Hepatocyte (in vitro differentiated cells): ENCODE measurements at places on chromosomes 1 and 21. TPM values are rescaled to one million over a fixed set of nuclear protein-coding genes. Genes with fewer than 3 reads are reported as not detected.

DNA sequence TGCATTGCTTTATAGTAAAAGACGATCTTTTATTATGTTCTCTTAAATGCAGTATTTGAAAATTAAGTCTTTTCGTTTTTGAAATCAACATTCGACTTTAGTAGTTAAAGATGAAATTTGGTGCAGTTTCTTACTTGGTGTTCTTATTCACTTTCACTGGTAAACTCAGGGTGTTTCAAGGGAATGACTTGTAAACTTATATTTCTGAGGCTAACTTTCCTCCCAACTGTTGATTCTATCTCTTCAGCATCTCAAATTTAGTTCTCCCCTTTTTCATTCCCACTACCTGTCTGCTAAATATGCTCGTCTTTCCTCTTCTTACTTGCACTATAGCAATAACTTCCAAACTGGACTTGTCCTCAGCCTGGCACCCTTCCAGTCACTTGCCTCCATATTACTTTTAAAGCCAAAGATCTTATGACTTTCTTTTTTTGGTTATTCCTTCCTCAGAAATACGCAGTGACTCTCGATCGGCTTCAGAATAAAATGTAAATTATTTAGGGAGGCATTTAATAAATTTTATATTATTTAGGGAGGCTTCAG lies 988 bp downstream of the SLC35A3 start:
- DNase-seq: no peak

DNA sequence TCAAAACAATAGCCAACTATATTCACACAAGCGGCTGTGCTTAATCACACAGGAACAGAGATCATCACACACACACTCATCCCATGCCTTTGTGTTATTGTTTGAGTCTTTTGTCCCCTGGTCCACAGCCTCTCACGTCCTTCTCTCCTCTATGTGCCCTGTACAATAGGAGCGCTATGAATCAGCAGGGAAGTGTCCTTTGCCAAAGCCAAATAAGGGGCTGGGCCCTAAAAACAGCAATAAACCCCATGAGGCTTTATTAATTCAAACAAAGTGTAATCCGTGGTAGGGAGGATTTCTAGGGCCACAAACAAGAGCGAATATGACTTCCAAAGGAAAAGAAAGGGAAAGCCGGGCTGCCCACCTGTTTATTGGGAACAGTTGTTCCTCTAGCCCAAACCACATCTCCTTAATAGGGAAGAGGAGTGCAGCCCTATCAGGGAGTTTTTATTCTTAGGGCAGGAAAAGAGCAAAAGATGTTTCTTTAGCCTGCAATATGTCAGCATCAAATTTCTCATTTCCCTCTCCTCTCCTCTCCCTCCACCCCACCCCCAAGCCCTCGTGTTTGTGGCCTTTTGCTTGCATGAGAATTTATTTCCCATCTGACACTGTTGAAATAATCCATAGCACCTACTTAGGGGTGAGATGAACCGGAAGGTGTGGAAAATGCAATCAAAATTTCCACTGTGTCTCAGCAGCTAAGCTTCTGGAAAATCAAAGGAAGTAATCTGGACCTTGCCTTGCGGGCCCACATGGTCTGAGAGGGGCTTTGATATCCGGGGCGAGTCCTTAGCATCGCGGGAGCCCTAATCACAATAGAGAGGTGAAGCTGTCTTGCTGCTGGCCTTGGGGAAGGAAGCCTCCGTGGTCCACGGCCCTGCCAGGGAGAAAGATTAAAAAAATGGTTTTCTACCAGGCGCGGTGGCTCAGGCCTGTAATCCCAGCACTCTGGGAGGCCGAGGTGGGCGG lies 45.3 kb upstream of the ITPKB start:
- no peak for DNase-seq

- DNase-seq: no peak
These were observed 83.1 kb upstream of the CHRM3 start for GRCh38 chr1:239303289-239303688.

GRCh38 chr1:50419192-50419906 lies 3.9 kb downstream of the DMRTA2 start:
- DNase-seq: no peak

DNA sequence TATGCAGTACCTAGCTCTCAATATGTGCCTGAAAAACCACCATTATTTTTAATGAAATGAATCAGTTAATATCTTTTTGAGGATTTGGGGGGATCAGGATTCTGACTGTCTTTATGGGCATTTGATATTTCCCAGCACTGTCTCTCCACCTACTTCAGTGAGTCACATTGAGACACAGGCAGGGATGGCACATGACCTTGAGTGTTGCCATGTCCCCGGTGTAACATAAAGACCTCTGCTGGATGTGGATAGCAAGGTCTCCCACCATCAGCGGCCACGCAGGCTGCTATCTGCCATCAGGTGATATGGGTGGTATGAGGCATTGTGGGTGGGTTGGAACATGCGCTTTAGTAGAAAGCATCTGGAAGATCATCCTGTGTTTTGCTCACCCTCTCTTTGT lies 103.2 kb downstream of the RGL1 start:
- DNase-seq: no peak

GRCh38 chr1:211616231-211616964 lies 37.4 kb upstream of the SLC30A1 start:
- no peak for DNase-seq

KPRP gene
- not detected in 2 replicates for polyA plus RNA-seq

RGS16 gene
- 7.6 and 18.1 TPM in 2 replicates for polyA plus RNA-seq

MRTO4 gene
- polyA plus RNA-seq: 24.9 and 28.7 TPM in 2 replicates

CDK18 gene
- polyA plus RNA-seq: 16.7 and 20.0 TPM in 2 replicates
